HL-60 (cell line): ENCODE measurements at places on chromosomes 2 and 18.

DNA sequence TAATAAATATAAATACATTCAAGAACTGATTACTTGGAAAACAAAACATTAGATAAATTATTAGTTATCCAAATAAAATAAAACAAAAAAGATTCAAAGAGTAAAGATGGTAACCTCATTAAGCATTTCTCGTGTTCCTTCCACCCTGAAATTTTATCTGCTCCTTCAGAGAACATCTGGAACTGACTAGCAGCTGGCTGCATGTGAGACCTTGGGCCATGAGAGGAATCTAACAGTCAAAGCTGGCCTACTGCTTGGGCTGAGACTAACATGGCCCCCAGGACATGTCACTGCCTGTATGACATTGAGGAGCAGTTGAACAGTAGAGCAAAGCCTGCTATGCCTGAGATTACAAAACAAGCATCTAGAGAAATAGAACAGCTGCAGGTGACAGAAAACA, 208.5 kb upstream of the ZSWIM2 start:
- no peak for DNase-seq

- no peak for DNase-seq
Observed at GRCh38 chr2:31863867-31864266, 146.9 kb downstream of the MEMO1 start.

DNA sequence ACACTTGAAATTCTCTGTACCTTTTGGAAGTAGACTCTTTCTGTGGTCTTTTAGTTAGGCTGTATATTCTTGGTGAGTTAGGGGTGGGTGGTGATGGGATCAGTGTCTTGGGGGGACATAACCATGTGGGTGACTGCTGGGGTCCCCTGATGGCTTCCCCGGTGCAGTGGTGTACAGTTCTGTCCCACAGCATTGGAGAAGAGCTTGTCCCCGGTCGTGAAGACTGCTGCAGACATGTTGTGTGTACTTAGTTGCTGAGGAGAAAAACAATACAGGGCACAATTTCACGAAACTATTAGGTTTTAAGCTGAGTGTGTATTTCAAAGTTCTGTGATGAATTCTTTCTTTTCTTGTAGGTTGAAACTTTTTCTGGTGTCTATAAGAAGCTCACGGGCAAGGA, 5.4 kb downstream of the RPS7 start:
- no peak for DNase-seq

DNA sequence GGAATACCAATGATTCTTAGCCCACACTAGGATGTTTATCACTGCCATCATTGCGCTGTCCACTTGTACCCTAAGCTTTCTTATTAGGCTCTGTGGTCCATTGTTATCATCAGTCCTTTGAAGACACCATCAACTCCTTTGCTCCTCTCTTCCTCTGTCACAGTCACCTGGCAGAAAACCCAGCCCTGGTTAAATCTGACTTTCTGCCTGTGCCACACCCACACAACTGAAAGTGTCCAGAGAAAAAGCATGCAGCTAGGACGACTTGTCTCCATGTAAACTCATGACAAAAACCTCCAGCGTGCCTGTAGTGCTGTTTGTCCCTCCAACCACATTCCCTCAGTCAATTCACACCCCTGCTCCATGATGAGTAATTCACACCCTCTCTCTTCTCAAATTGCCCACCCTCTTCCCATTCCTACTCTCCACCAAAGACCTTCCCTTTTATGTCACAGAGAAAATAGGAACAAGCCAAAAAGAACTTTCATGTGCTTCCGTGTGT, 297.4 kb upstream of the MGAT5 start:
- no peak for DNase-seq

GRCh38 chr2:79099140-79099686, 11.4 kb upstream of the REG1B start:
- no peak for DNase-seq

GRCh38 chr2:140988597-140988996, 1142.2 kb downstream of the LRP1B start:
- no peak for DNase-seq

GRCh38 chr2:234958311-234958710, 6.5 kb downstream of the SH3BP4 start:
- DNase-seq, result no peak

DNA sequence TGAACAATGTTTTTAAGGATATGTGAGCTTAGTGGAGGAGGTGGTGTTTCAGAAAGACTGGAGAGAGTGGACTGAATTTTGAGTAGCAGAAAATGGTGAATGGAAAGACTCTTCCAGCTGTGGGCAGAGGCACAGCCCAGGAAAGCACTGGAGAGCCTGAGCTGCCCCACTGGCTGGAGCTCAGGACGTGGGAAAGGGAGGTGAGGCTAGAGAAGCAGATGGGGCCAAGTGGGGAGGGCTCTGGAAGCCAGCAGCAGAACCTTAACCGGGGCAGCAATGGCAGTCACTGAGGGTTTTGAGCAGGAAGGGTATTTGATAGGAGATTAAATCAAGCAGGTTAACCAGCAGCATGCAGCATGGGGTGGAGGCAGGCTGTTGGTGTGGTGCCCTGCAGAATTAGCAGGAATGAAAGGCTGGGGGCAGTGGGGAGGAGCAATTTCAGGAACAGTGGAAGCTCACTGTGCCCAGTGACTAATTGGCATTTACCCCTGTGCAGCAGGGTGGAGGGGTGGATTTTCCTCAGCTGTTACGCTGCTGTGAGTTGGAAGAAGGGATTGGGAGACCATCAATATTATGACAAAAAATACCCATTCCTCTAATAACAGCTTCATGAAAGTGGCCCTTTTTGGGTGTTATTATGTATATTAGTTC, 136.2 kb downstream of the CERS6 start:
- no peak for DNase-seq

DNA sequence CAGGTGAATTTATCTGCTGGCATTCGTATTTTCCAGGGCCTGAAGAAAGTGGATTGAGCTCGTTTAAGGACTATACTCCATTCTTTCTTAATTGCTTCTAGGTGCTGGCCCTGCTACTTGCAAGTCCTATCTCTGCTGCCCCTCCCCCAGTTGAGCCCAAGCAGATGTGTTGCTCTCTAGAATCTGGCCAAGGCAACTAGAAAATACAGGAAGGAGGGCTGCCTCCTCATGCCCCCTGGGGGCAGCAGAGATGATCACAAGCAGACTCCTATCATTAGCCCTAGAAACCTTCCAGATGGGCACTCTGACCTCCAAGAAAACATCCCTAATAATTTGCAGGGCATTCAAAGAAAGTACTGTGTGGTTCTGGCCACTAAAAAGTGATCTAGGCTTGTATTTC, 72.5 kb upstream of the CYP26B1 start:
- no peak for DNase-seq

DNA sequence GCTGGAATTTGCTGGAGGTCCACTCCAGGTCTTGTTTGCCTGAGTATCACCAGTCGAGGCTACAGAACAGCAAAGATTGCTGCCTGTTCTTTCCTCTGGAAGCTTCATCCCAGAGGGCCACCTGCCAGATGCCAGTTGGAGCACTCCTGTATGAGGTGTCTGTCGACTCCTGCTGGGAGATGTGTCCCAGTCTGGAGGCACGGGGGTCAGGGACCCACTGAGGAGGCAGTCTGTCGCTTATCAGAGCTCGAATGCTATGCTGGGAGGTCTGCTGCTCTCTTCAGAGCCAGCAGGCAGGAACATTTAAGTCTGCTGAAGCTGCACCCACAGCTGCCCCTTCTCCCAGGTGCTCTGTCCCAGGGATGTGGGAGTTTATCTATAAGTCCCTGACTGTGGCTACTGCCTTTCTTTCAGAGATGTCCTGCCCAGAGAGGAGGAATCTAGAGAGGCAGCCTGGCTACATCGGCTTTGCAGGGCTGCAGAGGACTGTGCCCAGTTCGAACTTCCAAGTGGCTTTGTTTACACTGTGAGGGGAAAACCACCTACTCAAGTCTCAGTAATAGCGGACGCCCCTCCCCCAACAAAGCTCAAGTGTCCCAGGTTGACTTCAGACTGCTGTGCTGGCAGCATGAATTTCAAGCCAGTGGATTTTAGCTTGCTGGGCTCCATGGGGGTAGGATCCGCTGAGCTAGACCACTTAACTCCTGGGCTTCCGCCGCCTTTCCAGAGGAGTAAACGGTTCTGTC, 301.1 kb downstream of the ERBB4 start:
- DNase-seq, result no peak

DNA sequence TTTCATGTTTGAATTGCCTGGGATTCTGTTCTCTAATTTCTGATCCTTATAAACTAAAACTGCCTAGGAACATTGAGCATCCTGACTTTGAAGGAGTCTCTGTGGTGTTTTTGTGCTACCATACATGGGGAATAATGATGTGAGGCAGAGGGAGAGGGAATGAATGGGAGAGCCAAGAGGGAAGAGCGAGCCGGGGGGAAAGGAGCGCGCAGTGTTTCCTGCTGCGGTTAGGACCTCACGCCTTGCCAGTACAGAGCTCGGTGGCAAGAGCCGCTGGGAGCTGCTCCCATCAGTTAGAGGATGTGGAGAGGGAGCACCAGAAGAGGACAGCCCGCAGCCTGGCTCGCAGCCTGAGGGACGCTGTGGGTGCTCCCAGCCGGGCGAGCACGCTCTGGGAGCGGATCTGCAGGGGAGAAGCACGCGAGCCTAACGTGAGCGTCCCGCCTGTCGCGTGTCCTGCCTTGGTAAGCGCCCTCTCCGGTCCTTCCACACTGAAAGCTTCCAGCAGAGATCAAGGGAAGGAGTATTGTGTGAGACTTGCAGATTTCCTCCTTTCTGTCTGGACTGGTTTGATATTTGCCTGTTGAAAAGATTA, 114.7 kb downstream of the FAM210A start:
- peak; percentile 63 for DNase-seq

DNA sequence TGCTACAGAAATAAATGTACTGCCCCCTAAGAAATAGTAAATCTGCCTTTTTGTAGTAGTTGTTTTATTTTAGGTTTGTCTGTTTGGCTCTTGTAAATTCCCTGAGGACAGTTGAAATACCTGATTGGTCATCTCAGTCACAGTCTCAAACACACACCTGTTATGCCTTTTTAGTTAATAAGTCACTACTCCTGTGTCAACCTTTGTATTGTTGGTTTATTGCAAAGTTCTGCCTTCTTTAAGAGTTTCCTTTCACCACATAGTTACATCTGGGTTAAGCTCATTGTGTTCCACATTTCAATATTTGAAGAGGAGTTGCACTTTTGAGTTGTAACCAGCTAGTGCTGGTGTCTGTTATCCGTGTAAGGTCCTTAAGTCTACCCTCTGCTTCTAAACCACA, 198.7 kb downstream of the CCDC85A start:
- DNase-seq, result no peak

- DNase-seq, result no peak
Observed at GRCh38 chr2:68452158-68452900, 14.8 kb downstream of the FBXO48 start.

DNA sequence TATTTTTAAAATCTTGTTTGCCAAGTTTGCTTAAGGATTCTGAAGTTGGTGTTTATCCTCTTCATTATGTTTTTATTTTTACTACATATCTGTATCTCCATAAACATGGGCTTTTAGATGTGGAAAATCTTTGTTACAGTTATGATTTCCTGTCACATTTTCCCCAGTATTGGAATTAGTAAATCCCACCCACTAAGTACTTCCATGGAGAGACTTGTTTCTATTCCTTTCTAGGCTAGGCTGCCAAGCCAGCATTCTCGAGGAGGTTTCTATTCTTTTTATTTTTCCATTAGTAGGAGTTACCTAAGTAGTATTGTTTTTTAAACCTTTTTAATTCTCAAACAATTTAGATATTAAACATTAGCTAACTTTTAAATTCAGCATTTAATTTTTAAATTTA, 22.1 kb downstream of the PKP4 start:
- DNase-seq, result no peak

DNA sequence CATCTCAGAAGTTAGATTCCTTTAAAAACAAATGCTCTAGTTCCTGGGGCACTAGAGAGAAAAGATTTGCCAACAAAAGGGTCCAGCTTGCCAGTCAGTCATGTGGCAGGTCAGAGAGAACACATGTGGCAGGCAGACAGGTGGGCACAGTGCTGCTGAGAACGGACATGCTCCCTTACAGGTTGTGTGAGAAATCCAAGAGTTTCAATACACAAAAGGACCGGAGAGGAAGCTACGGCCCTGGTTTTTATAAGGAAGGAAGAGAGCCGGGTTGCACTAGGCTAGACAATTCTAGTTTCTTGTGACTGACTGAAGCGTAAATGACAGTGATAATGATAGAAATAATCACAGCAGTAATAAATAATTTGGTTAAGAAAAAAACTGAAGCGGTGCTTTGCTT, 18.3 kb downstream of the CDC42EP3 start:
- no peak for DNase-seq

GRCh38 chr2:27412419-27413152, 3.2 kb upstream of the PPM1G start:
- no peak for DNase-seq

- no peak for DNase-seq
Observed at GRCh38 chr18:37552286-37552685, 13.3 kb downstream of the CELF4 start.

DNA sequence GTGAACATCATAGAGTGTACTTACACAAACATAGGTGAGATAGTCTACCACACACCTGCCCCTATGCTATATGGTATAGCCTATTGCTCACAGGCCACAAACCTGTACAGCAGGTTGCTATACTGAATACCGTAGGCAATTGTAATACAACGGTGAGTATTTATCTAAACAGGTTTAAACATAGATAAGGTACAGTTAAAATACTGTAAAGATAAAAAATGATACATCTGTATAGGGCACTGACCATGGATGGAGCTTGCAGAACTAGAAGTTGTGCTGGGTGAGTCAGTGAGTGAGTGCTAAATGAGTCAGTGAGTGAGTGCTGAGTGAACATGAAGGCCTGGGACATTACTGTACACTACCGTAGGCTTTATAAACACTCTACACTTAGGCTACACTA, 267.0 kb upstream of the HS6ST1 start:
- DNase-seq, result no peak

DNA sequence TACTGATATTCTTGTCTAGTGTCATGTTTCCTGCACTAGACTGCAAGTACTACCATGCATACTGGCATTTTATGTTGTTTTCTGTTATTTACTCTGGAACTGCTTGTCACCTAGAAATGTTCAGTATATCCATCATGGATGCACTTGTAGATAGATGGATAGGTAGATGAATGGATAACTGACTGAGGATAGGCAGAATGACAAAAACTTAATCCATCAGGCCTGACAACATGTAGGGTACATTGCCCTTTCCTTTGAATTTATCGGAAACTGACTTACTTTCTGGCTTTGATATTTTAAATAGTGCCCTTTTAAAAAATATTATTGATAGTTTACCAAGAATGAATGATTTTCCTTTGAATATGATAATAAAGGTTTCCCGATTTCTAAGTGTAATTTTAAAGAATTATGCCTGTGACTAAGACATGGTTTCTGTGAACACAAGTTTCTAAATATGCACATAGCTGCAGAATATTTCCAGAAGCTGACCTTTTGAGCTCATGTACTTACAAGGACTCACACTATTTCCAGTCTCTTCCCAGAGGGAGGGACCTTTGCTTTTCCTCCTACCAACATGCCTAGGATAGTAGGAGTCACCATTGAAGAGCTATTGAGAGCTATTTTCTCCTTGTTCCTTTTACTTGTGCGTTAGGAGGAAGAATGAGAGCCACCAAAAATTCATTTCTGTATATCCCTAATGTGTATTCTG, 81.3 kb downstream of the ANKRD12 start:
- DNase-seq, result no peak

DNA sequence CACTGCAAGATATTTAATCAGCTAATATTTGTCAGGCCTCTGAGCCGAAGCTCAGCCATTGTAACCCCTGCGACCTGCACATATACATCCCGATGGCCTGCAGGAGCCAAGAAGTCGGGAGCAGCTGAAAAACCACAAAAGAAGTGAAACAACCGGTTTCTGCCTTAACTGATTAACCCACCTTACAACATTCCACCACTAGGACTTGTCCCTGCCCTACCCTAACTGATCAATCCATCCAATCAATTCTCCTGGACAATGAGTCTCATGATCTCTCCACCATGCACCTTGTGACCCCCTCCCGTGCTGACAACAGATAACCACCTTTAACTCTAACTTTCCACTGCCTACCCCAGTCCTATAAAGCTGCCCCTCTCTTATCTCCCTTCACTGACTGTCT, 945.4 kb upstream of the GYPC start:
- DNase-seq, result no peak
